ENCODE measurements at places on chromosomes 1 and 21.

DNA sequence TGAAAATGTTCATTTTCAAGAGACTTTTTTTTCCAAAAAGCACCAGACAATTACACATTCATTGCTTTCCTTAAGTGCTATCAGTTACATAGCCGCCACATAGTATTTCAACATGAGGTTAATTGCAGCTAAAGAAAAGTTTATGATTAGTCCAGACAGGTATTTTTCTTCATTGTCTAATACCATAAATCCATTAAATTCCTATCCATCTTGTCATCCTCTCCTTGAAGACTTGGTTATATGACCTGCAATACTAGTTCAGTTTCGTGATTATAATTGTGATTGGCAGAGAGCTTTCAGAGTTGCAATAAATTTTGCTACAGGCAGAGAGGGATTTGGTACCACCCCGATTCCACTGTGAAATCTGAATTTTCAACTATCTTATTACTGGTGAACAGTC, 437.7 kb downstream of the GPATCH2 start:
- DNase-seq: no peak

GRCh38 chr1:194830387-194830786, 1644.0 kb upstream of the B3GALT2 start:
- DNase-seq: no peak

DNA sequence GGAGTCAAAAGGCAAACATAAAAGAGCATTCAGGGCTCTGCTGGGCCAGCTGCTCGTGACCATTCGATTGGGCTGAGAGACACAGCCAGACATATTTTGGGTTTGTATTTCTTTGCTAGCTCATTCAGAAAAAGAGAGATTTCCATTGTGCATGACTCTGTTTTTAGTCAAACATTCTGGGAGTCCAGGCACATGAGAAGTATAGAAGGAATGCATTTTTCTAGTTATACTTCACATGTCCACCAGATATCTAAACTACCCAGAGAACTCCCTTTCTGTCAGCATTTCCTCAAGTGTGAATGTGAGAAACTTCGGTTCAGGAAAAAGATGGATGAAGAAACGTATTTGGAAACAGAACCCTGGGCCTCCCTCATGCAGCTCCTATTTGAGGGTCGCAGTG, 6.3 kb upstream of the KCNE1 start:
- peak; percentile 49 for DNase-seq

DNA sequence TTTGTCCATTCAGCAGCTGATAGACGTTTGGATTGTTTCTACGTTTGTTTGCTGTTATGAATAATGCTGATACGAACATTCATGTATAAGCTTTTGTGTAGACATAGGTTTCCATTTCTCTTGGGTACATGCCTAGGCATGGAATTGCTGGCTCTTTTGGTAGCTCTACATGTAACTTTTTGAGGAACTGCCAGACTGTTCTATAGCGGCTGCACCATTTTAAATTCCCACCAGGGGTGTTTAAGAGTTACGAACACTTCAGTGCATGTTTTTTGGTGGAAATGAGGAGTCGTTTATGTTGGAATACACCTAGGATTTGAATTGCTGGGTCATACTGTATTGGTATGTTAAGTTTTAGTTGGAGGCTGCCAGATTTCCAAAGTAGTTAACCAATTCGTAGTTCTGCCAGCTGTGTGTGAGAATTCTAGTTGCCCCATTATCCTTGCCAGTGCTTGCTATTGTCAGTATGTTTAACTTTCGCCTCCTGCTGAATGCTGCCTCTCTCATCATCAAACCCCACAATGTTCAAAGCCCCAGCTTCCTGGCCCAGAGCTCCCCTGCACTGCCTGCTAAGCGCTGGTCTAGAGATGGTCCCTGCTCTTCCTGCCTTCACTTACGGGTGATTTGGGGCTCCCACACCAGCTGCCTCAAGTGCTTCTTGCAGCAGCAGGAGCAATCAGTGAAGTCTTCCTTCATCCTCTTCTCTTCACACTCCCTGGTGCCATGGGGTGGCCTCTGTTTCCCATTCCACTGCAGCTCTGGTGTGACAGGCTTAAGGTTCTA, 81.0 kb downstream of the MAN1C1 start:
- no peak for DNase-seq

GRCh38 chr21:28543975-28544374, 448.7 kb downstream of the LTN1 start:
- no peak for DNase-seq

DNA sequence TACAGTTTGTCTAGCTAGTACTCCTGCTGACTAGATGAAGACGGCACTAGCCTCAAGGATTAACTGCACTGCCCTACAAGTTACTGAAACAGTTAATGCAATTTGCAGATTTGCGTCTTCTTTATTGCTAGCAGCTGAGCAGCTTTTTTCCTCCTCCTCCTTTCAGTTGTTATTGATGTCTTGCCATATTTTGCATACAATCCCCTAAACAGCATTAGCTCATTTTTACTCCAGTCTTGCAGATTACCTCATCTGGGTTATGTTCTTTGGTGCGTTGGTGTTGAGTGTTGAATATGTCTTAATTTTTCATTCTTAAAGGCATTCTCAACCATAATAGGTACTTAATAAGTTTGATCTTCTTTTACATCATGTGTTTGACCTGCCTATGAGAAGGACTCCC, 363.4 kb upstream of the LYPLAL1 start:
- no peak for DNase-seq

DNA sequence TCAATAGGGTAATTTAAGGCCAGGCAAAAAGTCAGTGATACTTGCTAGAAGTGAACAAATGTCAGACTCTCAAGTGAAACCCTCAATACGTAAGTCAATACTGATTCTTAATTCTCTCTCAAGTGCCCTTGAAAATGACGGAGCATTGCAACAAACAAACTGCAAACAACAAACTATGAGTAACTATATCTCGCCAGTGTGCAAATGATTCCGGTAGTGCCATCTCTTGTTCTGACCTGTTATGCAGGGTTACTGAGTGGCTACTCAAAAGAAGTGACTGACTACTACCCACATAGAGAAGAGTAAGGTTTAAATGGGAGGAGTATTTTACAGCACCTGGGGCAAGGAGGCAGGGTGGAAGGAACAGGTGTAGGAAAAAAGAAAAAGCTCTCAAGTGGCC, 1.6 kb downstream of the SLC19A2 start:
- no peak for DNase-seq

- no peak for DNase-seq
Observed at GRCh38 chr1:176416777-176417176, 46.2 kb upstream of the PAPPA2 start.

- peak; percentile 89 for DNase-seq
Observed at GRCh38 chr1:2546515-2547209, 9.5 kb upstream of the TNFRSF14 start.

GRCh38 chr1:175600721-175601440, 142.5 kb downstream of the TNR start:
- no peak for DNase-seq

DNA sequence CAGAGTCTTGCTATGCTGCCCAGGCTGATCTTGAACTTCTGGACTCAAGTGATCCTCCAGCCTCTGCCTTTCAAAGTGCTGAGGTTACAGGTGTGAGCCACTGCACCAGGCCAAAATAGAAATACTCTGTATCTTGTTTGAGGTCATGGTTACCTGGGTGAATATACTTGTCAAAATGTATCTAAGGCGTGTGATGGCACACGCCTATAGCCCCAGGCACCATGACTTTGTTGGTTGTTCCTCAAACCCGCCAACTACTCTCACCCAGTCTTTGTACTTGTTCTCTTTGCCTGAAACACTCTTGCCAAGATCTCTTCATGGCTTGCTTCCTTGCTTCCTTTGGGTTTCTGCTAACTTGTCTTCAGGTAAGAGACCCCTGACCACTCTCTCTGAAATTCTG, 38.0 kb upstream of the RGS5 start:
- DNase-seq: no peak
